ENCODE measurements at places on chromosomes 2 and 18. TPM values are rescaled to one million over a fixed set of nuclear protein-coding genes. Genes with fewer than 3 reads are reported as not detected.

The LIMS3 gene
- not detected for total RNA-seq

The IL18RAP gene
- not detected for total RNA-seq

DNA sequence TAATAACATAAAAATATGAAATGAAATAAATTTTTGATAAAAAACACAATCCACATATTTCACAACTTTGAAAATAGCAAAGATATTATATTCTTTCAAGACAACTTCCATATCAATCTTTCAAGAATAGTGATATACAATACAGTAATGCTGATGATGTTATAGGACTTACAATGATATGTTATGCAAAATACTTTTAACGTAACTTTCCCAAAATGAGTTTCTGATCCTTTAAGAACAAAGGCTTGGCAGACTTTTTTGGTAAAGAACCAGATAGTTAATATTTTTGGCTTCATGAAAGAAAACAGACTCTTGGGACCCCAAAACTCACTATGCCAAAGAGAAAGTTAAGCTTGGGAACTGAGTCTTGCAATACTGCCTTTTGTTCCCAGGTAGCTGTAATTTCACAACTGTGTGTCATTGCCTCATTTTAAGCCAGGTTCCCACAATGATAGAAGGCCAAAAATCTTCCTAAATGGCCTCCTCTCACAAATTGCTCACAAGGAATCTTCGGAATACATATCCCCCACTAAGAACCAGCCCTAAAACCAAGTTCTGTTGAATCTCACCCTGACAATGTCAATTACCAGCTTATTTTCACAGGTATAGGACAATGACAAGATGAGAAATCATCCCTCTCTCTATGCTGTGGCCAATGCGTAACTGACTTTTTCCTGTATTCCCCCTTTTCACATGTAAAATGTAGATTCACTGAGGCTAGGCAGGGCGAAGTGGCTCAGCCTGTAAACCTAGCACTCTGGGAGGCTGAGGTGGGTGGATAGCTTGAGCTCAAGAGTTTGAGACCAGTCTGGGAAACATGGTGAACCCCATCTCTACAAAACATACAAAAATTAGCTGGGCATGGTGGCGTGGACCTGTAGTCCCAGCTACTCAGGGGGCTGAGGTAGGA is 54.8 kb upstream of the STRN start:
- no peak for DNase-seq

DNA sequence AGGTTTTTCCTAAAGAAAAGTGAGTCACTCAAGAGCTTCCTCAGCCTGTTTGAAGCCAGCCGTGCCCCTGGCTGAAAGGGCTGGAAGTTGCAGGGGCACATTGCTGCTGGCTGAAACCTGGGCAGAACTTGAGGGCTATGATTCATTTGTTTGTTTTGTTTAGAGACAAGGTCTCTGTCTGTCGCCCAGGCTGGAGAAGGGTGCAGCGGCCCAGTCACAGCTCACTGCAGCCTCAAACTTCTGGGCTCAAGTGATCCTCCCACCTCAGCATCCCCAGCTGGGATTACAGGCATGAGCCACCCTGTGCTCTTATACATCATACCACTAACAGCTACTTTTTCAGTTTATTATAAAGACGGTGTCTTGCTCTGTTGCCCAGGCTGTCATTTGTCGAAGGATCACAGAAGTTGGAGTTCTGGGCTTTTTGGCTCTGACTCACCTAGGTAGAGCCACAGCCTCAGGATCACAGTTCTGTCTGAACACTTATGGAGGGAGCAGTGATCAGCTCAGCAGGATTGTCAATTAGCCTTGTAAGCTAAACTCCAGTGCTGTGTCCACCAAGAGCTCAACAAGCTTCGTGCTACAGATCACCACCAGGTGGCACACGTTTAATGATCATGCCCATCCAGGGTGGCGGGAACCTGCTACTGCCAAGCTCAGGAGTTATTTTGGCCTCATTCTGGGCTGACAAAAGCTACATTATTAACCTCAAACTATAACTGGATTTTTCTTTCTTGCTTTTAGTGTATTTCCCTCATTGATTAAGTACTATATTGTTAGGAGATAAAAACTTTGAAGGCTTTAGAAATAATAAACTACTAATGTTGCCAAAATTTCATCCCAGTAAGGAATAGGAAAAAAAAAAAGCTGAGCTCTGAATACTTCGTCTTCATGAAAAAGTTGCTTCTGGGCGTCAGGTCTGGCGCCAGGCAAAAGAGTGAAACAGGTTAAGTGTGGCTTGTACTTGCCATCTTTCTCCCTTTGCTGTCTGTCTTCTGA is 57.9 kb downstream of the ARHGEF33 start:
- DNase-seq: peak; percentile 85
